Esophagus muscularis mucosa (tissue), 4 donors: ENCODE measurements at places on chromosomes 3 and 15. TPM values are rescaled to one million over a fixed set of nuclear protein-coding genes. Genes with fewer than 3 reads are reported as not detected.

The SYNPR gene
- total RNA-seq, result 0.58 TPM

The GRM2 gene
- 0.52 TPM for total RNA-seq

DNA sequence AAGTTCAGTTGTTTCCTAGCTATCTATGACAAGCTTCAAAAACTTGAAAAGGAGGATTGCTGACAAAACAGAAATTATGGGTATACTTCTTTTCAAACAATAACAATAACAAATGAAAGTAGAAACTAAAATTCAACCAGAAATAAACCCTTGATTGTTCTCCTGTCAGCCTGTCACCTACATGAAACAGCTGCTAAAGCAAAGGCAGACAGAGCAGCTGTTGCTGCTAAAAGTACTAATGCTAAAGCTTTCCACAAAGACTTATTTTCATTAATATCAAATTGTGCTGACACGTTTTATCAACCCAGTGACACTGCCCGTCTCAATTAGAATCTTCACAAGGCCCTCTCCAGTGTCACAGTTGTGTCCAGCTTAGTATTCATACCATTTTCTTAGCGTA lies 533.2 kb upstream of the GBE1 start:
- H3K4me3 ChIP-seq, result no peak overlapping the region
- DNase-seq, result no peak
- H3K27me3 ChIP-seq, result no peaks in the 10 kb centered on the region
- no peaks in the 10 kb centered on the region for H3K36me3 ChIP-seq
- H3K4me1 ChIP-seq, result no peaks in the 10 kb centered on the region

- no peaks in the 10 kb centered on the region for H3K36me3 ChIP-seq
- no peaks in the 10 kb centered on the region for H3K4me1 ChIP-seq
- H3K27me3 ChIP-seq, result no peaks in the 10 kb centered on the region
- no peak overlapping the region for H3K27ac ChIP-seq
Observed at GRCh38 chr15:58594898-58595297, 154.6 kb downstream of the ADAM10 start.

GRCh38 chr15:85071061-85071460 lies 89.4 kb downstream of the PDE8A start:
- DNase-seq, result no peak
- H3K27me3 ChIP-seq, result no peaks in the 10 kb centered on the region
- H3K4me3 ChIP-seq, result no peak overlapping the region
- H3K36me3 ChIP-seq, result peaks cover 9% of the 10 kb centered on the region
- no peak overlapping the region for H3K27ac ChIP-seq
- no peaks in the 10 kb centered on the region for H3K4me1 ChIP-seq

DNA sequence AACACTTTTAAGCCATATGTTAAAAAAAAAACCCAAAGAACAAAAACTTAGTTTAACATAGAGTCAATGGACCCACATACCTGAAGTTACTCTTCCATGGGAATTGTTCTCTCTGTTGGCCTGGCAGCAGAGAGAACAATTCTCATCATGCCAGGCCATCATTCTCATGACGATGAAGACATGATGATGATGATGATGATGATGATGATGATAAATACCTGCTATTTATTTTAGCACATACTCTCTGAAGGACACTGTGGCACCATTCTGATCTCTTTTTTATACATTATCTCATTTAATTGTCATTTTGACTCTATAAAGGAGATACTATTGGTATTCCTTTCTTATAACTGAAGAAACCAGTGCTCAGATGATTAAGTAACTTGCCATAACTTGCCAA lies 366.9 kb downstream of the MFSD1 start:
- DNase-seq, result no peak
- no peak overlapping the region for H3K27ac ChIP-seq
- no peaks in the 10 kb centered on the region for H3K36me3 ChIP-seq
- H3K4me3 ChIP-seq, result no peak overlapping the region
- no peaks in the 10 kb centered on the region for H3K4me1 ChIP-seq

- DNase-seq, result no peak
- H3K27ac ChIP-seq, result peak overlapping the region; percentile 66
- no peaks in the 10 kb centered on the region for H3K36me3 ChIP-seq
- peaks cover 24% of the 10 kb centered on the region for H3K4me1 ChIP-seq
Observed at GRCh38 chr3:178059119-178059518, 477.1 kb upstream of the KCNMB2 start.

DNA sequence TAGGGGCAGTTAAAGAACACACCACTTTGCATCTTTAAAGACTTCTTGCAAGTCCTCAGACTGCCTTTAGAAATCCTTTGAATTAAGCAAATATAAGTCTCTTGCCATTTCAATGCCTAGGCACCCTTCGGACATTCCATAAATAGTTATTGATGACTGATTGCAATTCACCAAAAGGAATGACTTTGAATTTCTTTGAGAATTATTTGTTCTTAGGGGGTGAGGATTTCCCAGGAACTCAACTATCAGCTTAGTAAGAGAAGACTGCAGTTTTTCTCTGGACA lies 495 bp upstream of the MYEF2 start:
- no peaks in the 10 kb centered on the region for H3K36me3 ChIP-seq
- peak overlapping the region; percentile 84 for H3K27ac ChIP-seq
- no peak for DNase-seq

DNA sequence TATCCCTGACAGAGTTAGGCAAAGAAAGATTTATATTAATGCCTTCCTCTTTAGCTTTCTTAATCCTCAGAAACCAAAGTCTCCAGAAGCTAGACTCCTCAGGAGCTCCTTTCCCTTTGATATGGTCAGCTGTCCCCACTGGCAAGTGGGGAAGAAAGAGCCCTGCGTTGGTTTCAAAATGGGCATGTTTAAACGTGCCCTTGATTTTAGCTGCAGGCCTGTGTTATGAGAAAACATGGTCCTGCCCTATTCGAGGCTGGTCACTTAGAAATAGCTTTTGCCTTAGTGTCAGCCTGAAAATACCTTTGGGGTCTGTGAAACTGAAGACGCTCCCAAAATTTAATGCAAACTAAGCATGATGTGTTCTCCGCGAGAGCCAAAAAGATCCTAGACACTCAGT lies 135.5 kb upstream of the RARB start:
- no peaks in the 10 kb centered on the region for H3K27me3 ChIP-seq
- H3K4me3 ChIP-seq, result no peak overlapping the region
- no peaks in the 10 kb centered on the region for H3K36me3 ChIP-seq
- peaks cover 48% of the 10 kb centered on the region for H3K4me1 ChIP-seq

DNA sequence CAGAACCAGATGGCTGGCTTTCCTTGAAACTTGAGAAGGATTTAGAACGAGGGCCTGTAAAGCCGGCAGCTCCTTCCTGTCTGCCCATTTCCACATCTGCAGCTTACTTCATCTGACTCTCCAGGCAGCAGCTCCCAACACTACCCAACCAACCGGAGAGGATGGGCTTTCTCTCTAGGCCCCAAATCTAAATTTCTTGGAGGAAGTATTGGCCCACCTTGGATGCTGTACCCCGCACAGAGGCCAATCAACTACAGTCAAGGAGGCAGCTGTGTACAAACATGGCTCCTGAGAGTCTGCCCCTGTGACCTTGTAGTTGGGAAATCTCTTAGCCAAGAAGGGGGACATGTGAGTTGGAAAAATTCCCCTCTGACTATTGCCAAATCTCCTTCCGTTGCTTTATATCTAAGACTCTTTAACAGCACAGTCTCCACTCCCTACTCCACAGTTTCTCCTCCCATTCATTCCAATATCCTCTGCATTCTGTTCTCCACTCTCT lies 8.0 kb upstream of the ACAP2 start:
- H3K4me1 ChIP-seq, result no peaks in the 10 kb centered on the region
- H3K4me3 ChIP-seq, result no peak overlapping the region
- no peaks in the 10 kb centered on the region for H3K27me3 ChIP-seq
- no peaks in the 10 kb centered on the region for H3K36me3 ChIP-seq
- peak overlapping the region; percentile 57 for H3K27ac ChIP-seq

- H3K36me3 ChIP-seq, result no peaks in the 10 kb centered on the region
- H3K4me1 ChIP-seq, result peaks cover 8% of the 10 kb centered on the region
- H3K27ac ChIP-seq, result no peak overlapping the region
- H3K4me3 ChIP-seq, result no peak overlapping the region
- no peaks in the 10 kb centered on the region for H3K27me3 ChIP-seq
Observed at GRCh38 chr15:100994597-100995446, 75.7 kb downstream of the LRRK1 start.

GRCh38 chr15:72967811-72968530 lies 84.3 kb upstream of the NEO1 start:
- no peaks in the 10 kb centered on the region for H3K4me1 ChIP-seq
- no peak overlapping the region for H3K27ac ChIP-seq
- H3K27me3 ChIP-seq, result no peaks in the 10 kb centered on the region
- no peaks in the 10 kb centered on the region for H3K36me3 ChIP-seq
- no peak for DNase-seq

GRCh38 chr3:188349933-188350332 lies 196.0 kb downstream of the LPP start:
- H3K36me3 ChIP-seq, result peaks cover 4% of the 10 kb centered on the region
- peaks cover 71% of the 10 kb centered on the region for H3K4me1 ChIP-seq
- no peak overlapping the region for H3K4me3 ChIP-seq

DNA sequence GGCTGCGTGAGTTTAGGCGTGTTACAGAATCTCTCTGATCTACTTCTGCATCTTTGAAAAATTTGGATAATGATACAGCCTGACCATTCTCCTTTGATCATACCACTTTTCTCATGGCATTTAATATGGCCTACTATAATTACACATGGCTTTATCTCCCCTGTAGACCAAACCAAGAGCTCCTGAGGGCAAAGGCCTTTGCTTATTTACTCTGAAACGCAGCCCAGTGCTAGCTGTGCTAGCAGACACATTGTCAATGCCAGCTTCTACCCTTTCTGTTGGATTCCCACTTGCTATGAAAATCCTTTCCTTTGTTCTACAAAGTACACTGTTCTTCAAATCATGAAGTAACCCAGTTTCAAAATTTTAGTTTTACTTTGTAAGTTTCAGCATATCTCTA lies 16.5 kb upstream of the VGLL4 start:
- no peak for DNase-seq
- H3K36me3 ChIP-seq, result no peaks in the 10 kb centered on the region

DNA sequence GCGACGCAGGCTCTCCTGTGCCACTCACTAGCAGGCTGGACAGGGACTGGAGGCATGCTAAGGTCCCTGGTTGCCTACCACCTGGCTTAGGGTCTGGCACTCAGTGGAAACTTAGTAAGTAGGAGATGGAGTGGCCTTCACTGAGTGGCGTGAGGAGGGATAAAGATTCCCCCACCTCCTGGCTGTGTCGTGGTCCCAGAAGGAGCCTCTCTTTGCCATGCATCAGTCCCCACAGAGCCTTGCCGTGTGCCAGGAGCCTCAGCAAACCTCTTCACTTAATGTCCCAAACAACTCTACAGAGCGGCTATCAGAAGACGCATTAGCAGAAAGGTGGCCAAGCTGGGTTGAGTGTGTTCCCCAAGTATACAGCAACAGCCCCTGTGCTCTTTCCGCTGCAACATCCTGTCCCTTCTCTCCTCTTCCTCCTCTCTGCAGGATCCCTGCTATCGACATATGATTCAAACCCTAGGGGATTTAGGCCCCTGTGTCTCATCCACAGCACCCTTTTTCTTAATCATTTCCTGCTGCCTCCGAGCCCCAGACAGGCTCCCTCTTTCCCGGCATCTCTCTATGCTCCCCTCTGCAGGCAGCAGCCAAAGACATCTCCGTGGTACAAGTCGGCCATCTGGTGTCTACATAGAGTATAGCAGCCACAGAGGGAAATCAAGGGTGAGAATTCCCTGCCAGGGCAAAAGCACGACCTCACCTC lies 66.7 kb downstream of the SLC6A1 start:
- peaks cover 12% of the 10 kb centered on the region for H3K4me1 ChIP-seq
- H3K27me3 ChIP-seq, result no peaks in the 10 kb centered on the region
- H3K27ac ChIP-seq, result no peak overlapping the region

DNA sequence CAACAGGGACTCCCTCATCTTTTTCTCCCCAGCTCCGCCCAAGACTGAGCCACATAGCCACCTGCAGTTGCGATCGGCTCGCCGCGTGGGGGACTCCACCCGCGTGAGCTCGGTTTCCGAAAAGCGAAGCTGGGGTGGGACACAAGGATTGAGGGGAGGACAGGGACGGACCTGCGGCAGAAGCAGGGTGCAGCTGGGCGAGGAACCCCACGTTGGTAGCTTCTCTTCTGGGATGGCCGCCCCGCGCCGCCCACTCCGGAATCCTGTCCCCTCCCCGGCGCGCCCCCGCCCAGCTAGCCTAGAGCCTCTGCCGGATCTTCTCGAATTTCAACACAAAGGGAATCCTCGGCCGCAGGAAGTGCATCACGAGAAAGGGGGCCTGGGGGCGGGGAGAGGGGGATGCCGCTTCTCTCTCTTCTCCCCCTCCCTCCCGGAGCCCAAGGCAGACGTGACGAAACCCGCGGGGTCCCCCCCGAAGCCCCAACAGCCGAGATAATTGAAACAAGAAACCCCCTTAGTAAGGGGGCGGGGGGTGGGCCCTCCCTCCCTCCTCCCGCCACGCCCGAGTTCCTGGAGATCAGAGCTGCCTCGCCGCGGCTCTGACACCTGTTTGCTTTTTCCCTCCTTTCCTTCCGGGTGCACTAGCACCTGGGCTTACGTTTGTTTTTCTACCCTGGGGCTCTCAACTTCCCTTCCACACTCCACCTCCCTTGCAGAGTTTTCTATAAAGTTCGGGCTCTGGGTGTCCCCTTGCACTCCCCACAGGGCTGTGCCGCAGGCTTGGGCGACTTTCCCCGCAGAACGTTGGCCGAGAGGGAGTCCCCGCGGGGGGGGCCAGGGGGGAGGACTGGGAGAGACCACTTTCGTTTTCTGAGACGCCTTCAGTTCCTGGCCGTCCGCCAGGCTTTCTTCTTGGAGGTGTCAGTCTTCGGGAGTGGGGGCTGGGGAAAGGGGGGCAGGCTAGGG lies 1.3 kb upstream of the KCNH8 start:
- H3K36me3 ChIP-seq, result no peaks in the 10 kb centered on the region
- H3K27me3 ChIP-seq, result peaks cover 21% of the 10 kb centered on the region

GRCh38 chr15:63192619-63193206 lies 3.3 kb downstream of the RAB8B start:
- no peak overlapping the region for H3K4me3 ChIP-seq
- H3K4me1 ChIP-seq, result peaks cover 64% of the 10 kb centered on the region
- no peaks in the 10 kb centered on the region for H3K27me3 ChIP-seq
- no peaks in the 10 kb centered on the region for H3K36me3 ChIP-seq
- no peak for DNase-seq

DNA sequence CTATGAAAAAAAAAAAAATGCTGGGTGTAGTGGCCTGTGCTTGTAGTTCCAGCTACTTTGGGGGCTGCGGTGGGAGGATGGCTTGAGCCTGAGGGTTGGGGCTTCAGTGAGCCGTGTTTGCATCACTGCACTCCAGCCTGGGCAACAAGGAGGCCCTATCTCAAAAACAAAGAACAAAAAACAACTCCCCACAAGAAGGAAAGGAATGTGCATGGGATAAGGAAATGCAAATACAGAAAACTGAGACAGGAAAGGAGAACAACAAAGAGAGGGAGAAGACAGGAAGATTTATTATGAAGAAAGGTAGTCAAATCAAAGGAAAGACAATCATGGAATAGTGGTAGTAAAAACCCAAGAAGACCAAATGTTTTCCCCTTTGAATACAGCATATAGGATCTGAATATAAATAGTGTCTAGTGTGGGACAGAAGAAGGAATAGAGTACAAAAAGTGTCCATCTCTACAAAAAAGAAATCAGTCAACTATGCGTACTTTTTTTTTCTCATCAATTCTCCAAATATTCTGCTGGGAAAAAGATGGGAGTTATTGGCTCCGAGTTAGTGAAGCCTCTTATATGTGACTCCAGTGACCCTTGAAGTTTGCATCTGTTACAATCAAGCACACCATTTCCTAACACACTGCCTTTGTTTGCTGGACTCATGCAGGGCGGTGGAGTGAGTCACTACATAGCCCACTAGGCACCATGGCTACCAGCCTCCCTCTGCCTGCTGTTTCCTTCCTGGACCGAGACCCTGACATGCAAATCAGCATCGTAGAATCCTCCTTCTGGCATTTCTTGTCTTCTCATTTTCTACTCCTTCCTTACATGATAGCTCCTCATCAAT lies 101.2 kb upstream of the PTX3 start:
- no peaks in the 10 kb centered on the region for H3K27me3 ChIP-seq
- no peak overlapping the region for H3K27ac ChIP-seq
- H3K4me3 ChIP-seq, result no peak overlapping the region
- no peaks in the 10 kb centered on the region for H3K4me1 ChIP-seq
- DNase-seq, result no peak
